ENCODE measurements at places on chromosomes 2 and 18.

DNA sequence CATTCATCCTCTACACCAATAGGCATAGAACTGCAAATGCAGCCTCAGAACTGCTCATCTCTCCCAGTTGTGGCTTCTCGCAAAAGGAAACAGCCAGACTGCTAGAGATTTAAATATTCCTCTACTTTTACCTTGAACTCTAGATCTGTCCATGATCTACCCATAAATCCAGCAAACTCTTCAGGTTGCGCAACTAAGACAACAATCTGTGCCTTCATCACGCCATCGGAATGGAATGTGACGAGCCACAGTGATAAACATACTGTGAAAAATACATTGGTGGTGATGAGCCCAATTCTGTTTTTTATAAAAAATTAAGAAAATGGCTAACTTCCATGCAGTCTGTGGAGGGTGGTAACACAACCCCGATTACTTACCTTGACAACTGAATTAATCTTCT lies 626.7 kb downstream of the LRRTM4 start:
- DNase-seq = no peak

- no peak for DNase-seq
Observed at GRCh38 chr18:75214332-75214690, 3.7 kb downstream of the TSHZ1 start.

DNA sequence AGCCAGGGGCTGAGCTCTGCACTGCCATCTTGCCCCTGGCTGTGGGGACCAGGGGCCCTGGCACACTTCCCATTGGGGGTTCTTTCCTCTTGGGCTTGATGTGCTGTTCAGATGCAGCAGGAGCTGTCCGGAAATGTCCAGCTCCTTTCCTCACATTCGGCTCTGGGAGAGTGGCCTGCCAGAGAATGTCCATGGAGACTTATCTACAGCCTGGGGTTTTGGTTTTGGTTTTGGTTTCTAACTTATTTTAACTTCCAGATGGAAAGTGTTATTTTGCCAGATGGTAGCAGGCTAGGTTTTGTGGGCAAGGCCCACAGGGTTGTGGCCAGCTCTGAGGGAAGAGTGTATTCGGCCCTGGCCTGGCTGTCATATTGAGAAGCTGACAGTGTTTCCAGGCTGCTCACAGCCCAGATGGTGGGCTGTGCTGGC lies 177.3 kb downstream of the ANKRD30B start:
- DNase-seq = no peak

- no peak for DNase-seq
Observed at GRCh38 chr2:72027426-72028161, 120.1 kb downstream of the CYP26B1 start.

DNA sequence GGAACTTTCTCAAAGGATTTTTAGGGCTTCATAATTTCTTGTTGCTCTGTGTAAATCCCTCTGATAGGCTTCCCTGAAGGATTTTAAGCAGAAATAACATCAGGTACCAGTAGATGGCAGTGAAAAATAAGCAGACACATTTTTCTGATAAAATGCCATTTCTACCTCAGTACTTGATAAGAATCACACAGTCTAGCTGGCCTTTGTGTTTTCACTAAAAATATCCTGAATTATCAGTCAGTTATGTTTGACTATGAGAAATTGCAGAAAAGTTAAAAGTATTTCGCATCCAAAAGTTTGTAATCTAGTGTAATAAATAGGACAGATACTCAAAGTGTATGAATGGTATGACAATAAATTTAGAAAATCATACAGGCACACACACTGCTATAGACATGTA lies 68.7 kb downstream of the DNAJC10 start:
- DNase-seq = no peak

DNA sequence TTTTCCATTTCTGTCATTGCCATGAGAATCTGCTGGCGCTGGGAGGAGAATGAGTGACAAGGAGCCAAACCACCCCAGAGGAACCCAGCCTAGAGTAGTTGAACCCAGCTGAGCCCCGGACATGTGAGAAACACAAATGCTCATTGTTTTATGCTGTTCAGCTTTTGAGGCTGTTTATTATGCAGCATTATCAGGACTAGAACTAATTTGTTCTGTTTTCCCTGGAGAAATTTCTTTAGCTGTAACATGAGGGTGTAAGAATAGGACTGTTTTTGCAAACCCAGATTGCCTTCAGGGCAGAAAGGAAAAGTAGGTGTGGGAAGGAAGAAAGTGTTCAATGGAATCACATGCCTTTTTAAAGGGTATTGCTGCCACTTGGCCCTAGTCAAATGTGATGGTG lies 28.5 kb upstream of the DOCK10 start:
- DNase-seq = no peak

DNA sequence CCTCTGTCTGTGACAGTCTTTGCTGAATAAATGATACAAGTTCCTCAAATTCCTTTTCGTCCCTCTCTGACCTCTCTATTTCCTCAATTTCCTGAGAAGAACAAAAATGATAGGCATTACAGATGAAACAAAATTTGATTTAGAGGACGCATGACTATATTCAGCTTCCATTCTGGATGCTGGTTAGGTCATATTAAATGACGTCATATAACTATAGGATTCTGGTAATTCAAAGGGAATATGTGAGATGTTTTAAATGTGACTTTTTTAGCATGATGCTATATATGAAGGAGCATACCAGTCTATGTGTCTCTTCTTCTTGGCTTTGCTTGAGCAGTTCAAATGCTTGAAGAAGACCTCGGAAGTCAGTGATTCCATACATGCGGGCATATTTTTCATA lies 102.3 kb downstream of the TTN start:
- no peak for DNase-seq

DNA sequence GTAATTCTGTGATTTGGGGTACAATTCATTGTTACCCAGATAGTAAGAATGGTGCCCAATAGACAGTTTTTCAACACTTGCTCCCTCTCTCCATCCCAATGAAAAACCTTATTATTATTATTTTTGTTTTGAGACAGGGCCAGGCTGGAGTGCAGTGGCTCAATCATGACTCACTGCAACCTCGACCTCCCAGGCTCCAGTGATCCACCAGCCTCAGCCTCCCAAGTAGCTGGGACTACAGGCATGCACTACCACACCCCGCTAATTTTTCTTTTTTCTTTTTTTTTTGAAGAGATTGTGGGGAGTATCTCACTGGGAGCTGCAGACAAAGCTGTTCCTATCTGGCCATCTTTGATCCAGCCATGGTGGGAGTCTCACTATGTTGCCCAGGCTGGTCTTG lies 7.2 kb downstream of the TGFA start:
- DNase-seq = no peak

GRCh38 chr2:42047488-42048298 lies at the start of gene PKDCC:
Gene PKDCC (plus strand): TSS chr2:42048021. CDS start chr2:42048200, 179 bp downstream.
- no peak for DNase-seq

DNA sequence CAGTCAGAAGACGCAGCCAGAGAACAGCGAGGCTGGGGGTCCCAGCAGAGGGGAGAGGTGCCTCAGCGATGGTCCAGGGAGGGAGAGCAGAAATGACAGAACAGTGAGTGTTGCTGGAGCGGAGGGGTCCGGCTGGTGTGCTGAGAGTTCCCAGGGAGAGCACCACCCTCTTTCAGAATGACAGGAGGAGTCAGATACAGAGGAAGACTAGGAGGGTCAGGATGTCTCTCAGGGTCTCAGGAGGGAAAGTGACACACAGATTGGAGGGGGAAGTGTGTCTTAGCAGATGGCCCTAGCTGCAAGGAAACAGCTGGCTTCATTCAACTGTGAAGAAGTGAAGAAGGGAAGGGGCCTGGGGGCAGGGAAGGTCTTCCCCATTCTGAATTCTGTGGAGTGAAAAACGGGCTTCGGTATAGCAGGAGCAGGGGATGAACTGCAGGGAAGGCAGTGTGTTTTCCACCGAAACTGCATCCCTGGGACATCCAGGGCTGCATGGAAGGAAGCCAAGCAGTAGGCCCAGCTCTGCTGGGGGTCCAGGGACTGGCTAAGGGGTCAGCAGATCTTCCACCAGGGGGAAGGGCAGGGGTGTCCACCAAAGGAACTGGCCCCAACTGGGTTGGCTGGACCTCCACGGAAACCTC lies 90.0 kb upstream of the OTOS start:
- no peak for DNase-seq

- DNase-seq = no peak
Observed at GRCh38 chr2:166727095-166727494, 161.2 kb upstream of the XIRP2 start.

DNA sequence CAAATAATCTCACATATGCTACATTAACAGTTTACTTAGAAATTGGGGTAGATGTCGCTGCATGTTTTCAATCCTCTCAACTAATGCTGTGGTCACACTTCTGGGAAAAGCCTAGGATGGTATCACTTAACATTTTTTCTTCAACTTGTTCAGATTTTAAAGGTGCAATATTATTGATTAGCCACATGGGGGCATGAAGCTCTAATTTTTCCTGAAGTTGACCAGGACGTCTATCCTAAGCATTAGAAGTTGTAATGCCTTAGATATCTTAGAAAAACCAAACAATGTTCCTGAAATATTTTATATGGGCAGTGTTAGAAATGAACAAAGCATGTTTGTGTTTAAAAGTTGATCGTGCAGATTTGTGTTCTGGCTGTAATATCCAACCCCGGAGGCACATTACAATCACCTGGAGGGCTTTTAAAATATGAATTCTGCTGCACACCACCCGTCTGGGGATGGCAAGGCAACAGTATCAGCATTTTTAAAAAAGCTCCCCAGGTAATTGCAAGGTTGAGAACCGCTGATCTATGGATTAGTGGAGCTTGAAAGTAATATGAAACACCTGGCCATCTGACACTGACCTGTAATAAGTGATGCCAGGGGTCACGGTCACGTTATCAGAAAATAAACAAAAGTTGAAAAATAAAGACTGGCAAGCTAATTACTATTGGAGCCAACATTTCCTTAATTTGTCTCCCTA lies 100.5 kb upstream of the LMAN1 start:
- DNase-seq = no peak

DNA sequence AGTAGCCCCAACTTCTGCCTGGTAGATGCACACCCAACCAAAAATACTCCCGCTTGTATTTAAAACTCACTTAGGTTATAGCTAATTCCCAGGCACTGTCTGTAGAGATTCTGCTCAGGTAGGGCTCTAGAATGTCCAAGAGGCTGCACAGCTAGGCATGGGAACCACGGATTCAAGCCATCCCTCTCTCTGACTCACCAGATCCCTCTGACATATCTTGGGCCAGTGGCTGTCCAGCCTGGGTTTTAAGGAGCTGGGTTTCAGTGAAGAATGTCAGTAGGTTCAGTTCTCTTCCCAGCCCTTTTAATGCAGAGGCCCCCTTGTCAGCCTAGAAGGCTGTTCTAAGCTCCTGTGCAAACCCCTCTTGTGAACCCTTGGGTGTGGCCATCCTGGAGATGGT lies 15.9 kb upstream of the IL1R1 start:
- no peak for DNase-seq

- DNase-seq = no peak
Observed at GRCh38 chr2:25881764-25882163, 3.5 kb upstream of the ASXL2 start.

- no peak for DNase-seq
Observed at GRCh38 chr18:36629138-36629530, 199.7 kb downstream of the TPGS2 start.

DNA sequence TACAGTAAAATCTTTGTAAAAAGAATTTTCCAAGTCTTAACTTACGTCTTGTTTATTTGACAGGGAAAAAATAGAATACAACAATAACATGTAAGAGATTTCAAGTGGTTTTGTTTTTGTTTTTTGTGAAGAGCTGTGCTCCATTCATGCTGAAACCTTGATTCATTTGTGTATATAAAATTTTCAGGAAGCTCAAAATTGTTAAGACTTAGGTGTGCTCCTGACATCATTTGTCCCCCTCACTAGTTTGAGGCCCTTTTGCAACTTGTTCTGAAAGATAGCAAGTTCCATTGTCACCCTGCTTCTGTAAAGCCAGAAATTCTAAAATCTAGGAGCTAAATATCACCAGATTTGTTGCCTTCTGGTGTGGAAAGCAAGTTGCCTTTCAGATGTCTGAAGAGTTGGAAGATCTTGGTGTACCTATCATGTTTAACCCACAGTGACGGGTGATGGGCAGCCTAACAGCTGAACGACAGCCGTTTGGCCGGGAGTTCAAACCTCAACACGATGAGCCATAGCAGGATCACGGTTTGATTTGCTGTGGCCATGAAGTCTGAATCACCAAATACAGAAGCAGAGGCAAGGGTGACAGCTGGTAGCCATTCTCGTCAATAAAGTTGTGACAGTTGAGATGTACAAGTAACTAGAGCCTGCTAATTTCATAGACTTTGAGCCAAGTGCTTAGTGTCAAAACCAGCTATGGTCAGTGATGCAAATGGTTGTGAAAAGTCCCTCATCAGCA lies 205.5 kb upstream of the SP5 start:
- DNase-seq = no peak

- DNase-seq = no peak
Observed at GRCh38 chr18:63141778-63142176, 177.8 kb downstream of the BCL2 start.

GRCh38 chr2:9813312-9814128 lies 29.8 kb upstream of the TAF1B start:
- peak; percentile 56 for DNase-seq

DNA sequence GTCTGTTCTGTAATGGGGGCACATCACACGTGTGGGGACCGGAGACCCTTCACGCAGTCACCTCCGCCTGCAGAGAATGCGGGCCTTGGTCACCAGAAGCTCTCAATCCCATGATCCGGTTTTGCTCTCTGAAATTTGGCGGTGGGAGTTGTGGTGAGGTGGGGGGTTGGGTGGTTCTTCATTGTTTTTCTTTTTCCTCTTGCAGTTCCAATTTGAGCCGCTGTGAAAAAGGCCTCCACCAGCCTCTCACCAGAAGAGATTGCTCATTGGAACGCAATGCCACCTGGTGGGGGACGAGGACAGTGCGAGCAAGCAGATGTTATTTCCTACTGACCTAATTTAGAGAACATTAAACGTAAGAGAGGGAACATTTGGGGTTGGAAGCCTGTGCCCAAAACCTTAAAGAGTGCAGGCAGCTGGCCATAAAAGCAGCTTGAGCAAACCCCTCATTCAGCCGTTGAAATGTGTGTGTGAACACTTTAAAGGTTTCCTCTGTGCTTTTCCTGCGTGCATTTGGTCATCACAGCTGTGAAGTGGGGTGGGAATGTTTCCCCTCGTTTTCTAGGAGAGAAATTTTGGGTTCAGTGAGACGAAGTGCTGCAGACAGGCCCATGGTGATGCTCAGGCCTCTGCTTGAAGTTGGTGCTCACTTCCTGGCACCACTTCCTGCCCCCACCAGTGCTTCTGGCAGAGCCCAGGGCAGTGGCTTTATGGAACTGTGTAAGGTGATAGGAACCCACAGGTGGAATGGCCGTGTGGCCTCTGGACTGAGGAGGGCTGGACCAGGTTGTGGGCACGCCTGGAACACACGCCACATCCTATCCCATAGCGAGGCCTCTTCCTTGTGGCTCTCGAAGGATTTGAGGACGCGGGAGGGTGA lies 61.7 kb downstream of the ZCCHC2 start:
- DNase-seq = peak; percentile 23

- no peak for DNase-seq
Observed at GRCh38 chr2:30872797-30873196, 65.6 kb upstream of the CAPN13 start.

- no peak for DNase-seq
Observed at GRCh38 chr2:156452971-156453370, 16.8 kb downstream of the GPD2 start.

- no peak for DNase-seq
Observed at GRCh38 chr2:72454189-72454588, 306.5 kb upstream of the CYP26B1 start.
